ENCODE measurements at places on chromosomes 7 and 10.

DNA sequence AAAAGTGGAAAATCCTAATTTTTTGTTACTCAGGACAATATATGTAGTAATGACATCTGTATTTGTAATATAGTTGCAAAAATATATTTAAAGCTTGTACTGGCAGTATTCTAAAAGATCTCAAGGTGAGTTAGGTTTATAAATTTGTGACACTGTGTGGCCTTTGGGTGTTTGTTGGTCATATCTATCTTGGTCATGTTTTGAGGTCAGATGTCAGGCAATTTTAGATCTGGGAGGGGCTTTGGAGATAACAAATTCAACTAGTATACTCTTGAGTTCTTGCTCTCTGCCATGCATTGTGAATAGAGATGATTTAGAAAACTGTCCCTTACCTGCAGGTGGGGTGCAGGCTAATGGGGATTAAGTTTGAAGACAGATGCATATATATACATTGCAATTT lies 3.1 kb downstream of the TBC1D12 start:
- no peak for DNase-seq

DNA sequence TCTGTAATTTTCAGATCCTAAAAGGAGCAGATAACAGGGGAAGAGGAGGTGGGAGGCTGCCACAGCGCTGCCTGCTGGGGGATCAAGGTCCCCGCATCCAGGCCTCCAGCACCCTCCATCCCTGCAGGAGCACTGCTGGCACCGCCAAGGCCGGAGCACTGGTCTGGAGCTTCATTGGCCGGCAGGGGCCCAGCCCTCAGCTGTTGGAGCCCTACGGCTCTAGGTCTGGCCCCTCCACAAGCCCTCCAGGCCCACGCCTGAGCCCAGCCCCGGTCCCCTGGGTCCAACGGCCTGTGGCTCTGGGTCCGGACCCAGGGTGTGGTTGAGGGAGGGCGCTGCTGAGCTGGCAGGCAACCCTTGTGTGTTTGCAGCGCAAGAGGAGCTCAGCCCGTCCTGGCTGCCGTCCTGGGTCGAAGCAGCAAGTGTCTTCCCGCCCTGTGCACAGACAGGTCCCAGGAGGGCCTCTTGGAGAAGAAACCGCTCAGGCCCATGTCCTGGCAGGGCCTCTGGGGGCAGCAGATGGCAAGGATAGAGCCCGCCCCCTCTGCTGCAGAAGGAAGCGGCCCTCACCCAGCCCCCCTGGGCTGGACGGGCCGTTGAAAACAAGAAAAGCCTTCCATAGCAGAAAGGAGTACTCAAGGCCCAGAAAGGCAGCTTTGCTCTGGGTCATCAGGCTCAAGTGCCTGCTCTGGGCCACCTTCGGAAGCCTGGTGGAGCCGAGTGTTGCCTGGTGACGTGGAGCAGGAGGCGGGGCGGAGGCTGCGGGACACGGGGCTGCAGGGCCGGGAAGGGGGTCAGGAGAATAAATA lies 54.3 kb upstream of the TNRC18 start:
- DNase-seq: peak; percentile 46

- no peak for DNase-seq
These were observed 26.9 kb upstream of the SLC29A4 start for GRCh38 chr7:5255832-5256231.

DNA sequence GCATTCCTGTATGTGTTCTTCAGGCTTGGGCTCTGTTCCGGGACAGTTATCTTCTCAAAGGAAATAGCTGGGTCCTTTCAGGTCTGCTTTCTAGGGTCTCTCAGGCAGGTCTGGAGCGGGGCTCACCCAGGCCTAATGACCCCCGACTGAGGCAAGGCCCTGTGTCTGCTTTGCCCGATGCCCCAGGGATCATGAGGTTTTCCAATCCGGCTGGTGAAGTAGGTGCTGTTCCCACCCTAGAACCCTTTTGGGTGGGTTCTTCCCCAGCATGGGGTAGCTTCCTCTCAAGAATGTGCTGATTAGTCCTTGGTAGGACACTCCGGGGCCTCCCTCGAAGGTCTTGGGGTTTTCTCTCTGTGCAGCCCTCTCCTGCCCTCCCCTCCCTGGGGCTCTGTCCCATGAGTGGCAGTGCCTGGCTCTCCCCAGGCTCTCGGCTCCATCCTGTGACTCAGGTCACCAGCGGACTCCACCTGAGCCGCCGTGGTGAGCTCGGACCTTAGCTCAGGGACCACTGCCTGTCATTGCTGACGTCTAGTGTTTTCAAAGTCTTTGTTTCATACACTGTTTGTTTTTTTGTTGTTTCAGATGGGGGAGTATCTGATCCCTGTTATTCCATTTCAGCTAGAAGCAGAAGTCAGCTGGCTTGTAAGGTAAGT lies 71.0 kb upstream of the NKX6-2 start:
- no peak for DNase-seq

DNA sequence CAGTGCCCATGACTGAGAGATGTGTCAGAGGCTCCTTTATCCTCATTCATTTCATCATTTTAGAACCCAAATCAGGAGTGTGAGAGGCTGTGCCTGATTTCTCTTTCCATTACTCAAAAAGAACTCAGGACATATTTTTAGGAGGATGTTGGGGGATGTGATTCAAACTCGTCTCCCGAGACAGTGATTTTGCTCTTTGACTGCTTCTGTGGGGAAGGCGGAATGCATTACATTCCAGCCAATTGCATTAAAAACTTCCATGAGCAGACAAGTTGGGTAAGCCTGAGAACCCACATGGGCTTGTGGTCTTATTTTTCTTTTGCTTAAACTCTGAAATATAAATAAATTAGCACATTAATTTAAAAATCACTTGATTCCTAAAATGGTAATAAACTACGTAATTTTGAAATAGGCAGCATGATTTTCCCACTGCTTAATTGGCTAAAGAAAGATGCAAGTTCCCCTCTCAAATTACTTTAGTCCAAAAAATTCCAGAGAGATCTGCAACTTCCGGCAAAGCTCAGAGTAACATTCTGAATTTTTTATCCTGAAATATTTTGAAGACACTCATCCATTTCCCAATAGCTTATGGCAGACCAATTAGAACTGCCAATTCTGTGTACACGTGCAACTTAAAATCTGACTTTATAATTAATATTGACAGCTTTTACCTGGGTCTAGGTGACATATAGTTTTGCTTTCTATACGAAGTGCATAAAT lies 185.6 kb downstream of the C7orf25 start:
- no peak for DNase-seq

- no peak for DNase-seq
These were observed 66.5 kb upstream of the PPP2R2D start for GRCh38 chr10:131834152-131834810.

GRCh38 chr7:50982626-50983025 lies 199.9 kb upstream of the GRB10 start:
- no peak for DNase-seq

- no peak for DNase-seq
These were observed 98.3 kb upstream of the FAM13C start for GRCh38 chr10:59460601-59461000.

DNA sequence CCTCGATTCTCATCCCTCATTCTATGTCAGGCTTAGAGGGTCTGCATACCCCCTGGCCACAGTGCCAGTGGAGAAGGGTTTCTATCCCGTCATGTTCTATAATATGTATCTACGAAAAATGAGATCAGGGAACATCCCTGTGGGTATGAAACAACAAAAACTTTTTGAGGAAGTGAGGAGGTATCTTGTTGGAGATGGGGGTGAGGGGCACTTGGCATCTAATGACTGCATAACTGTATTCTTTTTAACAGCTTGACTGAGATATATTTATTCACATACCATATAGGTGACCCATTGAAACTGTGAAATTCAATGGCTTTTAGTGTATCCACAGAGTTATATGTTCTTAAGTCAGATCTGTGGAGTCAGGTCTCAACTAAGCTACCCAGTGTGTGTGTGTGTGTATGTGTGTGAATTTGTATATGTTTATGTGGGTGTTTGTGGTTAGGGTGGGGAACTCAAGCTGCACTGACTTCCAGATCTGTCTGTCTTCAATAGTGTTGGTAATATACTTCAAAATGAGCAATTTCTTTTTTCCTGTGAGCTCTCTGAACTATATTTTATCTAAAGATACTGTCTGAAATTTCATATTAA lies 528.9 kb downstream of the CNTNAP2 start:
- DNase-seq: no peak

- no peak for DNase-seq
These were observed 51.5 kb downstream of the PIP4K2A start for GRCh38 chr10:22662733-22663330.

DNA sequence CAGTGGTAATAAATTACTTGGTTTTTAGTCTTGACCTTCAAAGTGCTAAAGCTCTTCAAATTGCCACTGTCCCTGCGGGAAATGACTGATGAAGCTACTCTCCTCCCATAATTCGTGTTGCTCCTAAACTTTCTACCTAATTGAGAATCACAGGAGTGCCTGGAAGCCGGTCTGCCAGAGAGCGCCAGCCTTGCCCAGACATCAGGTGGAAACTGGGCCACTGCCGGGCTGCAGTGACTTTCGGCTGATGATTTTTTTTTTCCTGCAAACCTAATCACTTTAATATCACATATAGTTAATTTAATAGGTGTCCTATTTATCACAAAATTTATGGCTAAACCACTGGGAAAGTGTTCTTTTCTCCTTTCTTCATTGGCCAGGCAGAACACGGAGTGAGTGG lies 59.6 kb upstream of the UBE3C start:
- no peak for DNase-seq

- no peak for DNase-seq
These were observed 176.1 kb downstream of the DIP2C start for GRCh38 chr10:513393-513792.

DNA sequence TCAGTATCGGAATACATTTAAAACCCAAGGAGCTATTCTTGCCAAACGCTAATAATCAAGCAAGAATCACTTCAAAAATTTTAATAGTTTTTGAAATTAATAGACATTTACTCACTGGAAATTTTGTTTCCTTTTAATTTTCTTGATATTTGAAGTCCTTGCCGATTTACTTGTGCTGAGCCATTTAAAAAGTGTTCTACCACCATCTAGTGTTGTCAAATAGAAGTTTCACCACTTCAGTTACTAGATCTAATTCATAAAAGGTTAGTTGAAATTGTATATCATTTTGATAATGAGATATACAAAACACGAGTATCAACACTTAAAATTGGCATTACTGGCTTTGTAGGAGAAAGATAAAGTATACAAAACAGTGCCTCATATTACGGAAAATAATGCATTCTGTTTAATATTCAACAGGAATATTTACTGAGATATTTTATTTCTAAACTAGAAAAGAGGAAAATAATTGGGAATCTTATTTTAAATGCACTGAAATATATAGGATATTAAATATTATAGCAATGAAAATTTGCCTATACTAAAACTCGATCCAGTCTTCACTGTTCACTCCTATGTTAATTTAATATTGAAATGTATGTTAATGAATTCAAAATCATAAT lies 664.8 kb upstream of the SEMA3D start:
- peak; percentile 42 for DNase-seq

- no peak for DNase-seq
These were observed 218.8 kb downstream of the IPMK start for GRCh38 chr10:58048936-58049335.

All from hepatocyte (in vitro differentiated cells).